ENCODE measurements at places on chromosomes 12 and 14.

DNA sequence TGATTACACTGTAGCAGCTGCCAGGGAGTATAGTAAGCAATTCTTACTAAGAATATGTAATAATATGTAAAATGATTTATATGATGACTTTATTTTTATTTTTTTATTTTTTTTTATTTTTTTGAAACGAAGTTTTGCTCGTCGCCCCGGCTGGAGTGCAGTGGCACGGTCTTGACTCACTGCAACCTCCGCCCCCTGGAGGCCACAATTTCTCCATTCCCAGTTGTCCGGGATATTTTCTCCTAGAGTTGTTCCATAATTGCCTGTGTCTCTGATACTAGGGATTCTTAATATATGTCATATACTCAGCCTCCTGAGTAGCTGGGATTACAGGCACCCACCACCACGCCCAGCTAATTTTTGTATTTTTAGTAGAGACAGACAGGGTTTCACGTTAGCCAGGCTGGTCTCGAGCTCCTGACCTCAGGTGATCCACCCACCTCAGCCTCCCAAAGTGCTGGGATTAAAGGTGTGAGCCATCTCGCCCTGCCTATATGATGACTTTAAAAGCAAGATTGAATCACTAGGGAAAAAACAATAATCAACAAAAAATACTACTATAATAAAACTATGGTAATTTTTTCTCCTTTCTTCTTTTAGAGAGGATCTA, 12.2 kb upstream of the ITPR2 start:
- peak; percentile 21 for DNase-seq

GRCh38 chr14:24264298-24264697, 1.3 kb upstream of the TGM1 start:
- no peak for DNase-seq

DNA sequence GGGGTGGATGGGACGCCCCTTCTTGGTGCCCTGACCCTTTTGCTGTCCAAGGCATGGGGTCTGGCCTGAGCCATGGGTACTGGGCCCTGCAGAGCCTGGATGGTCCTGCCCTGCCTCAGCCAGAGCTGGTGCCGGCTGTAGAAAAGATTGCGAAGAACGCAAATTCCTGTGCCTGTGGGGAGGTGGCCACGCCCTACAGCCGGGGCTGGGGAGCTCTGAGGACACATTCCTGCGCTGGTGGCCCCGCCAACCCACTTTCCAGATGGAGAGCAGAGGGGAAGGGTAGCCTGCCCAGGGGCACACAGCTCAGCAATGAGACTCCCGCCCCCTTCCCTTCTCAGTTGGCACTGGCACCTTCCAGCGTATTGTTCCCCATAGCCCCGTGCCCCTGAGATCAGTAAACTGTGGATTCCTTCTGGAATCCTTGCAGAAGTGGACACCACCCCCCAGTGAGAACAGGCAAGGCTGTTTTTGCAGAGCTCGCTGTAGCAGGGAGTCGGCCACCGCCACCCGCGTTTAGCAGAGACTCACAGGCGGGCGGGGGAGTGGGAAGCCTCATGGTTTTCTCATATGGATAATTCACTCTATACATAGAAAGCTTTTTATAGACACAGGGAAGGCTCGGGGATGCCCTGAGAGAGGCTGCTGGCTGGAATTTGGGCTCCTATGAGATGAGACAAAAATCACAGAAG, 8.6 kb downstream of the INF2 start:
- DNase-seq: no peak

- DNase-seq: peak; percentile 50
Measured at GRCh38 chr14:71591929-71592328, 340.3 kb upstream of the RGS6 start.

DNA sequence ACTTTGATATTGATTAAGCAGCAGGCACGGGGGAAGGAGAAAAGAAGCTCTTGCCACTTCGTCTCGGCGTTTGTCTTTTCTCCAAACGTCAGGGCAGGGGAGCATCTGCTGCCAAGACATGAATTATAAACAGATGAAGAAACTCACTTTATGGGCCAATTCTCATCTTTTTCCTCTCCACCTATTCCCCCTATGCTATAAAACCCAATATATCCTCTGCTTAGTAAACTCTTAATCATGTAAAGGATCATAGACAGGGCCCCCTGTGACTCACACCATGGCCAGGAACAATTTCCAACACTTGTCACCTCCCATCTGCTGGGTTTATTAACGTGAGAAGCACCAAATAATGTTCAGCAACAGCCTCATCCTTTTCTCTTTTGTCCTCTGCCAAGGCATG, 1092.1 kb upstream of the TMEM132C start:
- DNase-seq: no peak

DNA sequence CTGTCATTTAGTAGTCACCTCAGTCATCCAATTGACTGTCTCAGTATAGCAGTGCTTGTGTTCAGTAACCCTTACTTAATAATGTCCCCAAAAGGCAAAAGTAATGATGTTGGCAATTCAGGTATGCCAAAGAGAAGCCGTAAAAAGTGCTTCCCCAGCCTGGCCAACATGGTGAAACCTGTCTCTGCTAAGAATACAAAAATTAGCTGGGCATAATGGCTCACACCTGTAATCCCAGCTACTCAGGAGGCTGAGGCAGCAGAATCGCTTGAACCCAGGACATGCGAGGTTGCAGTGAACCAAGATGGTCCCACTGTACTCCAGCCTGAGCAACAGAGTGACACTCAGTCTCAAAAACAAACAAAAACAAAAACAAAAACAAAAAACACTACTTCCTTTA, 33.6 kb downstream of the SENP1 start:
- DNase-seq: no peak

DNA sequence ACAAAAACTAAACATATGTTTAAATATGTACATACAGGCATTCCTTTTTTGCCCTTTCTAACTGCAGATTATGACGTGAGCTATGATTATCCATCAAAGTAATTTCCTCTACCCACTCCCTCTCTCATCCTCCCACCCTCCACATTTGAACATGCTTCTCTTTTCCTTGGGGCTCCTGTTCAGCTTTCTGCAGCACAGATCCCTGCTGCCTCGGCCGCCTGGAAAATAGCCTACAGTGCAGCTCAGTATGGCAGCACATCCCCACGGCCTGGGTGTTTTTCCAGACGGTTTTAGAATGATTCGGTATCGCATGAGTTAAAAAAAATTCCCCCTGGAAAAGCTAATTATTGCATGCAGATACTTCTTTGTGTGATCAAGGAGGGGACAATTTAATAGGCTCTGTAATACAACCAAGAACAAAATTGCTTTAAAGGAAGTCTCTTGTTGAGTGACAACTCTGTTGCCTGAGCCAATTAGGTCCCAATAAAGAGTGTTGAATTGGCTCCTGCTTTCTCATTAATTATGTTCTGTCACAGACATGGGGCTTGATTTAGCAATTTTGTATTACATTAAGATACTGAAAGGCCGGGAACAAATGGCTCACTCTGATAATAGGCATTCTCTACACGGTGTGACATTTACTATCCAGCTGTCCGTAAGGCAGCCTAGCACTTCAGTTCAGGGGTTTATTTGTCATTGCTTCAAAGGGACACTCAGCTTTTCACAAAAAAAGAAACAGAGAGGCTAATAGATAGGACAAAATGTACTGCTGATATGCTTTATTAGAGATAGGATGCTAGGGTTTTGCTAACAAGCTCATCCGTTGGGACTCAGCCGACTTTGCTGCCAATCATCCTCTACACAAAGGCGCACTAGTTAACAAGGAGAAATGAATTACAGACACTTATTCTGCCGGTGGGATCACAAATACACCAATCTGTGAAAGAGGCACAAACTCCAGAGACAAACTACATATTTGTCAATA, 285.8 kb upstream of the G2E3 start:
- no peak for DNase-seq

GRCh38 chr12:74393272-74393671, 144.4 kb upstream of the ATXN7L3B start:
- no peak for DNase-seq

DNA sequence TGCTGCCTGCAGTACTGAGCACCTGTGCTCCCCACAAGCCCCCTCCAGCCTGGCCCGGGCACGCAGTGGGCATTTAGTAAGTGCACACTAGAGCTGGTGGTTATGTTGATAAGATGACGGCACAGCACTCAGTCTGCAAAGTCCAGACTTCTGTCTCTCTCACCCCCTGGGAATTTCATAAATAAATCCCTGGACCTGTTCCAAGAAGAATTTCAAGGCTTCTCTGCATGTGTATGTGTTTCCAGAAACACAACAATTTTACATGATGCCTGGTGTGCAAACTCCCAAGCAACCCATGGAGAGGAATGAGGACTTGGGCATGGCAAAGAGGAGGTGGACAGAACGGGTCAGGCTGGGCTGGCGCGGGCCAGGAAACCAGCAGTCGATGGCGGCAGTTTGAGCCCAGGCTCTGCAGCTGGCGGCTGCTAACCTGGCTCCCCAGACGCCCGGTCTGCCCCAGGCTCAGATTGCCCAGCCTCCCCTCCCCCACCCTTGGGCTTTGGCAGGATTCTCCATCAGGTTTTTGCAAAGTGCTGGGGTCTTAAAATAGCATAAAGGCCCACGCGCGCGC, 10.4 kb upstream of the ACVR1B start:
- DNase-seq: no peak

DNA sequence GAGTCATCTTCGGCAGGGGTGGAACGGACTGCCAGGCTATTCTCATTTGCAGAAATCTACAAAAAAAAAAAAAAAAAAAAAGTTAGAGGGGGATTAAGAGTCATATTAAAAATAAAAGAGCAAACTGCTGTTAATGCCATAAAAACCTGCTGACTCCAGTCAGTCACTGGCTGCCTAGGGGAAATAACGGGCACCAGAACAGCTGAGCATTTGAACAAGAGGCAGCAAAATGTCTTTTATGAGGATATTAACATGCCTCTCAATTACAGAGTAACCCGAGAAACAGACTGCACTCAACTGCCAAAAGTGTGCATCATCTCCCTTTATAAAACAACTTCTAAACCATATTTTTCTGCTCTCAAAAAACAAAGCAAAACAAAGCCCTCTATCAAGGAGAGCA, 28.7 kb upstream of the CERS5 start:
- no peak for DNase-seq

All from A172 (cell line).